Dermis blood vessel endothelial cell (primary cell): ENCODE measurements at places on chromosomes 5 and 9. TPM values are rescaled to one million over a fixed set of nuclear protein-coding genes. Genes with fewer than 3 reads are reported as not detected.

Gene SLC24A2
- total RNA-seq, result not detected in 2 replicates

Gene SNCAIP
- total RNA-seq, result 35.9 and 93.1 TPM in 2 replicates

Gene GCNT1
- 9.9 and 31.2 TPM in 2 replicates for total RNA-seq

Gene CKMT2
- total RNA-seq, result 0.51 and 0.56 TPM in 2 replicates

Gene FASTKD3
- 13.7 and 14.3 TPM in 2 replicates for total RNA-seq

Gene APC
- total RNA-seq, result 80.0 and 83.3 TPM in 2 replicates

Gene AMBP
- 0.17 TPM in 1 of 2 replicates, not detected in the other for total RNA-seq

Gene GPR107
- 29.3 and 167 TPM in 2 replicates for total RNA-seq

Gene RXRA
- 23.3 and 31.7 TPM in 2 replicates for total RNA-seq

Gene ADAMTS13
- total RNA-seq, result 0.84 and 1.0 TPM in 2 replicates

Gene KLF4
- total RNA-seq, result 0.98 and 4.6 TPM in 2 replicates

Gene NSG2
- 0.05 TPM in 1 of 2 replicates, not detected in the other for total RNA-seq

Gene PRDM9
- not detected in 2 replicates for total RNA-seq

Gene PTAR1
- total RNA-seq, result 52.8 and 78.1 TPM in 2 replicates

Gene BTNL8
- total RNA-seq, result 0.17 and 0.19 TPM in 2 replicates

Gene C9orf43
- 0.23 TPM in 1 of 2 replicates, not detected in the other for total RNA-seq

Gene PCDHGA3
- 0.70 and 1.2 TPM in 2 replicates for total RNA-seq
